Posterior vena cava (tissue), 2 donors: ENCODE measurements at places on chromosomes 7 and 10. TPM values are rescaled to one million over a fixed set of nuclear protein-coding genes. Genes with fewer than 3 reads are reported as not detected.

The PUS7 gene
- 7.2 TPM for total RNA-seq

The CPVL gene
- 23.8 TPM for total RNA-seq

The KNDC1 gene
- total RNA-seq = 0.33 TPM

The SLC13A4 gene
- not detected for total RNA-seq

The TMEM176A gene
- 70.7 TPM for total RNA-seq

The SPDYE1 gene
- total RNA-seq = not detected

The ZNF22 gene
- total RNA-seq = 19.7 TPM

The CXCL12 gene
- total RNA-seq = 206 TPM

The GNGT1 gene
- not detected for total RNA-seq

The PSD gene
- total RNA-seq = 0.83 TPM

The MCM10 gene
- total RNA-seq = 0.23 TPM

The FOXP2 gene
- 10.0 TPM for total RNA-seq

The MYPN gene
- total RNA-seq = 0.23 TPM

The CAMK1D gene
- 17.8 TPM for total RNA-seq

The OR2A5 gene
- total RNA-seq = not detected

The HSPA12A gene
- total RNA-seq = 20.8 TPM

The GLUD1 gene
- total RNA-seq = 138 TPM

The PLXDC2 gene
- 79.3 TPM for total RNA-seq

The IL6 gene
- total RNA-seq = 2.4 TPM

The ZNF485 gene
- total RNA-seq = 2.7 TPM

The EEF1AKMT2 gene
- 15.3 TPM for total RNA-seq

The CYTH3 gene
- total RNA-seq = 31.5 TPM

The HEPACAM2 gene
- total RNA-seq = not detected

The ZFAND4 gene
- 11.6 TPM for total RNA-seq
